Activated T-helper 2 cell treated with anti-CD3 and anti-CD28 coated beads, Interferon-gamma antibody, Interleukin-2, Interleukin-4, amounts not matched to agents 10 μg/mL and 5 μg/mL and 100 μg/mL, durations not matched to agents 14 hours and 24 hours and 36 hours (primary cell): ENCODE measurements at places on chromosomes 16 and 17.

GRCh38 chr17:78125138-78125913, 3.2 kb downstream of the TMC6 start:
- DNase-seq, result no peak

GRCh38 chr16:11708421-11708820, 34.2 kb downstream of the TXNDC11 start:
- DNase-seq, result no peak

DNA sequence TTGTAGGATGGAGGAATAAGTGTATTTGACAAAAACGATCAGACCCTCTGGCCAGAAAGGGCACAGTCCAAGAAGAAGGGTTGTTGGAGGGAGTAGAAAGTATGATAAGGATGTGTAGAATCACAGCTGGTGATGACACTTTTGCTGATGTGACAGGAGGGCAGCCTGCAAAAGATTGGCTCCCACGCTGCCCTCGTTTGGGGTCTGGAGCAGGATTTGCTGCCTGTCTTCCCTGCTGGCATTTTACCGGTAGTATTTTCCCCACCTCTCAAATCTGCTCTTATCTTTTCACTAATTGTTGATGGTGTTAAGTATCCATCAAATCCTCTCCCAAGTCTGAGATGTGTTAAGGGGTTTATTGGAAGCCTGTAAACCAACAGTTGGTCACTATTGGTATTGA, 208.8 kb downstream of the CCDC182 start:
- DNase-seq, result no peak

GRCh38 chr17:34412965-34413441, 50.0 kb upstream of the CCL1 start:
- no peak for DNase-seq

GRCh38 chr17:40348562-40349476, 15.7 kb downstream of the GJD3 start:
- no peak for DNase-seq

- no peak for DNase-seq
Measured at GRCh38 chr16:28106467-28107215, 43.1 kb upstream of the GSG1L start.

GRCh38 chr17:47898241-47898640, 2.2 kb downstream of the SP2 start:
- DNase-seq, result no peak

- no peak for DNase-seq
Measured at GRCh38 chr16:5018793-5019192, 14.9 kb downstream of the NAGPA start.

GRCh38 chr16:72371307-72372086, 199.5 kb upstream of the PMFBP1 start:
- DNase-seq, result no peak

- DNase-seq, result no peak
Measured at GRCh38 chr17:81920612-81921536, 2.9 kb upstream of the SIRT7 start.
